ENCODE measurements at places on chromosomes 7 and 10.

- DNase-seq: no peak
These were observed 88.5 kb downstream of the ANKRD7 start for GRCh38 chr7:118312966-118313365.

GRCh38 chr10:22854935-22855421 lies 72.9 kb upstream of the ARMC3 start:
- DNase-seq: no peak

GRCh38 chr7:42567051-42567450 lies 330.0 kb upstream of the GLI3 start:
- no peak for DNase-seq

DNA sequence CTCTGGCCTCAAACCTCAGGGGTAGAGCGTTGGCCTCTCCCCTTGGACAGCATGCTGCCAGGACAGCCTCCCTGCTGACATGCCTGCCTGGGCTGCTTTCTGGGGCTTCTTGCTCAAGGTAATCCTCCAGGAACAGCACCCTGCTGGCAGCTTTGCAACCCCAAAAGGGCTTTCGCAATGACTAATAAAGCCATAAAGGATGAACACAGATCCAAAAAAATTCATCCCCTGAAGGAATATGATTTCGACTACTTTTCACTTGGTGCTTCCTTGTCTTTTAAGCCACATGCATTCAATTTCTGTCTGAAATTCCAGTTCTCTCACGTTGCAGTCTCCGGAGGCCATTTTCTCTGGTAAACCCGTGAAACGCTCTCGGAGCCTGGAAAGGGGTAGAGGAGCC lies 15.1 kb upstream of the SH3PXD2A start:
- DNase-seq: no peak

DNA sequence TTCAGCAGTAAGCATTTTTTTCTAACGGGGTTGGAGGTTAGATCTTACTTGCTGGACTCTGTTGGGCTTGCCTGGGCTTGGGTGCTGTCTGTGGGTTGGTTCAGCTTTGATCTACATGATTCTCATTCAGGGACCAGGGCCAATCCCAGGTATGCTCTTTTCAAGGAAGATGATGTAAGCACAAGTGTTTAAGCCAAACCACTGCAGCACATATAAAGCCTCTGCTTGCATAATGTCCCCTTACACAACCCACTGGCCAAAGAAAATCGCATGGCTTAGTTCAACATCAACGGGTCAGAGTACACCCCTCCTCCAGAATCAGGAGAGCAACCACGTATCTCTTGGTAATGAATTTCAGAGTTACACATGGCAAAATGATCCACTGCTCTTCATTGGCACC lies 83.9 kb downstream of the DNAJB9 start:
- no peak for DNase-seq

- no peak for DNase-seq
These were observed 18.1 kb downstream of the SLC35G1 start for GRCh38 chr10:93911866-93912265.

GRCh38 chr7:131692131-131692960 lies 135.9 kb upstream of the PODXL start:
- DNase-seq: peak; percentile 60

DNA sequence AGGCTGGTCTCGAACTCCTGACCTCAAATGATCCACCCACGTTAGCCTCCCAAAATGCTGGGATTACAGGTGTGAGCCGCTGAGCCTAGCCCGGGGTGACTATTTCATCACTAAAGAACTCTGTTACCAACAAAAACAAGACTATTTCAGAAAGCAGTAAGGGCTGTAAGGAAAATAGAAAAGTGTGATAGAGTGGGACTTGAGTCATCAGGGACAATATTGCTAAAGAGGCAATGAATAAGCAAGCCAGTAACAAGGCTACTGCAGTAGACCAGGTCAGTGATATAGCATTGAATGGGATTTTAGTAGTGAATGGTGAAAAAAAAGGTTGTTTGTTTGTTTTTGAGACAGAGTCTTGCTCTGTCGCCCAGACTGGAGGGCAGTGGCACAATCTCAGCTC lies 51.7 kb downstream of the SVOPL start:
- no peak for DNase-seq

GRCh38 chr10:102752266-102752930 lies 8.7 kb downstream of the WBP1L start:
- DNase-seq: no peak

- DNase-seq: no peak
These were observed 22.7 kb downstream of the FAM237B start for GRCh38 chr7:90298145-90299038.

- DNase-seq: no peak
These were observed 9.3 kb upstream of the OR6V1 start for GRCh38 chr7:143042790-143043271.

- no peak for DNase-seq
These were observed 14.7 kb upstream of the NXPH1 start for GRCh38 chr7:8418629-8419245.
